ENCODE measurements at places on chromosomes 1 and 21. TPM values are rescaled to one million over a fixed set of nuclear protein-coding genes. Genes with fewer than 3 reads are reported as not detected.

Gene CHRM3
- 2.0 TPM for polyA plus RNA-seq

Gene LRRC7
- 19.0 TPM for polyA plus RNA-seq

Gene LEFTY1
- polyA plus RNA-seq = 0.42 TPM

Gene ADAM30
- not detected for polyA plus RNA-seq

Gene WDR64
- 0.20 TPM for polyA plus RNA-seq

Gene SLC30A2
- polyA plus RNA-seq = 0.61 TPM

Gene LCE1E
- not detected for polyA plus RNA-seq

Gene ANKRD65
- 16.2 TPM for polyA plus RNA-seq

Gene FAM163A
- 0.88 TPM for polyA plus RNA-seq

Gene TMEM53
- 6.7 TPM for polyA plus RNA-seq

Gene TMEM269
- 0.80 TPM for polyA plus RNA-seq

Gene NUP210L
- polyA plus RNA-seq = not detected

Gene SMPDL3B
- polyA plus RNA-seq = 0.06 TPM

Gene C1orf141
- polyA plus RNA-seq = not detected

Gene OR6K3
- not detected for polyA plus RNA-seq

Gene INSRR
- polyA plus RNA-seq = 1.2 TPM

Gene PROK1
- not detected for polyA plus RNA-seq

Gene LDLRAD2
- 7.7 TPM for polyA plus RNA-seq

Gene OR2L13
- not detected for polyA plus RNA-seq

Gene RHD
- 0.58 TPM for polyA plus RNA-seq

Gene KRTAP19-1
- polyA plus RNA-seq = not detected

Gene S100A3
- 0.85 TPM for polyA plus RNA-seq

Gene CBS
- 2.0 TPM for polyA plus RNA-seq

Gene EXTL1
- 2.4 TPM for polyA plus RNA-seq

Gene RNF187
- polyA plus RNA-seq = 54.8 TPM

Gene RHOU
- polyA plus RNA-seq = 16.2 TPM

Gene FCGR2B
- polyA plus RNA-seq = not detected

Gene SAMSN1
- 2.0 TPM for polyA plus RNA-seq
